ENCODE measurements at places on chromosomes 16 and 17.

DNA sequence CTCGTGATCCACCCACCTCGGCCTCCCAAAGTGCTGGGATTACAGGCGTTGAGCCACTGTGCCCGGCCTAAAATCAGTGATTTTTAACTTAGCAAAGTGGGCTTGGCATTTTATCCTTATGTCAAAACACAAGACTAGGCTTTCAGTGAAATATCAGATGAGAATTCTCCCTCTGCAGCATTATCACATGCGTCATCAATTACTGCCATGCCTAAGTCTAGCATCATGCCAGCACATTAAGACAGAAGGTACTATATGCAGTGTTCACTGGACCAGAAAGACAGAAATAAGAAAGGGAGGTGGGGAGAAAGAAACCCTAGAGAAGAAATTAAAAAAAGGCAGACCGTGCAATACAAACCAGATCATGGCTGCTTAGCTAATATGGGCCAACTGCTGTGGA, 29.8 kb downstream of the GPATCH8 start:
- no peak for DNase-seq

DNA sequence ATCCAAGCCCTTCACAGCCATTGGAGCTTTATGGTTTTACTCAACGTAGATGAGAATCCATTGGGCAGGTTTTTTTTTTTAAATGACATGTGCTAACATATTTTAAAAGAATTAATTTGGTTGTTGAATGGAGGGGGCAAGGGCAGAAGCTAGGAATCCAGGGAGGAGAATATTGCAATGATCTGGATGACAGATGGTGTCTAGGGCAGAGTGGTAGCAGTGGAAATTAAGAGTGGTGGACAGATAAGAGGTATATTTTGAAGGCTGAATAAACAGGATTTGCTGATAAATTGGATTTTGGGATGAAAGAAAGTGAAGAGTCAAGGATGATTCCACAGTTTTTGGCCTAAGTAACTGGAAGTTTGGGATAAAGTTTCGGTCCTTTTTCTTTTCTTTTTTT, 54.8 kb upstream of the DHX40 start:
- DNase-seq, result no peak

DNA sequence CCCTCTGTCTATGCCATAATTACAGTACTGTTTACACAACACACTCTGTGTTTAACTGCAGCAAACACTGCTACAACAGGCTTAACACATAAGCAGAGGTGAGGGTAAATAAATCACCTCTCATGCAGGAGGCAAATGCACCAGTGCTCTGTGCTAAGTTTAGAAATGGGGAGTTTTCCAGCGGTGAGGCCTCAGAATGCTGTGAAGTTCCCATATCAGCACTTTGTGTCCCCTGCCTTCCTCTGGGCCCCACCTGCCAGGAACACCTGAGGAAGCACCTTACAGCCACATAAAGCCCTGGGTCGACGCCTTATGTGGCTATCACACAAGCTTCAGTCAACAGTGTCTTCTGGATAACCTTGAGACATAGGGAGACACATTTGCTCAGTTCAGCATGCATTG, 304.5 kb downstream of the HAPSTR1 start:
- DNase-seq, result no peak

DNA sequence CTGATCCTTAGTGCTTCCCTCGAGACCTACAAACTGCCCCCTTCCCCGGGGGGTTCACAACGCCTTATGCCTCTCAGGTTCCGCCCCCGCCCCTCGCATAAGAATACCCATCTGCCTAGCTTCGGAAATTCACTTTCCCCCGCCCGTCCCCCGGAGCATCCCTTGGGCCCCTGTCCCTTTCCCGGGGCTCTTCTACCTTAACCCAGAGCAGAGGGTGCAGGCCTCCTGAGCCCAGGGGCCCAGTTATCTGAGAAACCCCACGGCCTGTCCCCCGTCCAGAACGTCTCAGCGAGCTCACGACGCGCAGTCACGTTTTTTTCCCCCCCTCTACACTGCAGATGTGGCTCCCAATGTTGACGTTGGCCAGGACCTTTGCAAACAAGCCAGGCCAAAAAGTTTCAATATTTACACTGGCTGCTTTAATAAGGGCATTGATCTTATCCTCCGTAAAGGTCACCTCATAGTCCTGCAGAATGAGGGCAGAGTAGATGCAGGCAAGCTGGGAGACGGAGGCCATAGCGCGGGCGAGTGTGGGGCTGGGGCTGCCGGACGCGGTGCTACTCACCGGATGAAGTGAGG, 1.4 kb upstream of the NBR1 start:
- DNase-seq, result peak; percentile 21

DNA sequence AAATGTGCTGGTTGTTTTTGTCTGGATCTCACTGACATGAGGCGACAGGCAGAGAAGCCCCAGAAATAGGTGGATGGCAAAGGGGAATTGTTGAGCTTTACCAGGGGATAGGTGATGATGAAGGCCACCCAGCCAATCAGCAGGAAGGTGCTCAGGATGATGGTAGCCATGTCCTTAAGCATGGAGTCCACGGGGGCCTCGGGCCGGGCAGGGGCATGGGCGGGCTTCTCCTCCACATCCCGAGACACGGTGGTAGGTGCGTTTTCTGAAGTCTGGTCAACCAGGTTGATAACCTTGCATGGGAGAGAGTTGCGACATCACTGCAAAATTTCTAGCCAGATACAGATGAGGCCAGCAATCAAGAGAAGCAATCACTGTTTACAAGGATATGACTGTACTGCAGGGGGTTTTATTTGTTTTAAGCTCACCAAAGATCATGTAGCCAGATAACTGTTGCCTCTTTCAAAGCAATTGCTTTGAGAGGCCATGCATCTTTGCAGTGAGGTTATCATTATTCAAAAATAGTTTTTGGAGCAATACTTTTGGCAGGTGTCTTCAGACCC, 37.3 kb upstream of the ICAM2 start:
- no peak for DNase-seq

- no peak for DNase-seq
These were observed 114.5 kb downstream of the OR1D5 start for GRCh38 chr17:2948721-2949468.

- no peak for DNase-seq
These were observed 25.2 kb upstream of the HYDIN start for GRCh38 chr16:71255721-71256120.

GRCh38 chr17:50541716-50542688, 5.0 kb upstream of the SPATA20 start:
- peak; percentile 92 for DNase-seq

DNA sequence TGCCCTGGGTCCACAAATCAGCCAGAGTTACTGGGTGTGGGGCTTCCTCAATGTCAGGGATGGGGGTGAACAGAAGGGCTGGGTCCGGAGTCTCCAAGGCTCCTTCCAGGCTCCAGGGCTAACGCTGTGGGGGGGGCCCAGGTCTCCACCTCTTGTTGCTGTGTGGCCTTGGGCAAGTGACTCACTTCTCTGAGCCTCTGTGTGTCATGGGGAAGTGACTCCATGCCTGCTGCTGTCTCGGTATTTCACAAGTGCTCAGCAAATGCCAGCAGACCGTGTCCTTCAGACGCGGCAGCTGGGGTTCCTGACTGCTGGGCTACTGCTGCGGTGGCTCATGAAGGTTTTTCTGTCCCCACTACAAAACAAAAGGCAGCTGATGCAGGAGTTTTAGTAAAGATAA, 26.6 kb downstream of the JPH3 start:
- no peak for DNase-seq

DNA sequence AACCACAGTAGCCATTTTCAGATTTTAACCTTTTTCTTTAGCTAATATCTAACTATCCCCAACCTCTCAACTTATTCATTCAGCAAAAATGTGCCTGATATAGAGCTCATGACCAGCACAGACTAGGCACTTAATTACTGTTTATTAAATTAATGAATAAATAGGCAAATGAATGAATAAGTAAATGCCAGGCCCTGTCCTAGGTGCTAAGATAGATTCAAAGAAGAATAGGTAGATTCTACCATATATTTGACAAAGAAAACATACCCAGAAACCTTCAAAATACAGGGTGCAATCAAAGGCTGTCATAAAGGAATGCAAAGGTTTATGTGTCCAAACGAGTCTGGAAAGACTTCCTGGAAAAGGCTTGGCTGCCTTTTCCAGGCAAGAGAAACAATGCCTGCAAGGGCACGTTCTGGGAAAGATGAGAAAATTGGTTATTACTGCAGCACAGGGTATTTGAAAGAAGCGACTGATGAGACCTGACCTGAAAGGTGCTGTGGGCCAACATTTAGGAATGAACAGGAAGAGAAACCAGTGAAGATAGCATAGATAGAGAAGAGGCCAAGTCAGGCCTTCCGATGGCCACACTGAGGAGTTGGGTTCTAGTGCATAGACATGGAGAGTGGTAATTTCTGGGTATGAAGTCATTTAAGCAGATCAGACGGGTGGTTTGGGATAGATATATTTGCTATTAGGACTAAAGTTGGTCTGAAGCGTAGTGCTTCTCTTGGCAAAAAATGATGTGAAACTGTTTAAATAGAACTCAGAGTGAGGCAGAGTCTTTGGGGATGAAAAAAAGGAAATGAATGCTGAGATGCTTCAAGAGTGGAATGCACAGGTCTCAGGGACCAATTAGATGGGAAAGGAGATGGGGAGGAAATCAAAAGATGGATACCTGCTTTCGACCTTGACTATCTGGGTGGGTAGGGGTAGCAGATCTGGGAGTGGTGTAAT, 11.4 kb upstream of the CCL2 start:
- DNase-seq, result no peak

DNA sequence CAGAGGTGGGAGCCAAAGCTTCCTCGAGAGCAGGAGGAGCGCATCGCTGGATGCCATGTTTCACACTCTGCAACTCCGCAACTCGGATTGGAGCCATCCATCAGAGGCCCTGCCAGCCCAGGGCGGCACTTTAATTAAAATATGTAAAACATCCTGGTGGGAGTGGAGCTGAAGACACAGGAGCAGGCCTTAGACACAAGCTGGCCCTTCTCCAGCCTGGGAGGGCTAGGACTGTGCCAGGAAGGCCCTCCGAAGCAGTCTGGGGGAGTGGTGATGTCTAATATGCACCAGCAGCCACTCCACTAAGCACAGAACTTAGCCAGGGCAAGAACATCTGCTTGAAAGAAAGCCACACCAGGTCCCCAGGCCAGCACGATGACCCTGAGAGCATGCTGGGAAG, 5.8 kb upstream of the CCDC182 start:
- DNase-seq, result no peak

DNA sequence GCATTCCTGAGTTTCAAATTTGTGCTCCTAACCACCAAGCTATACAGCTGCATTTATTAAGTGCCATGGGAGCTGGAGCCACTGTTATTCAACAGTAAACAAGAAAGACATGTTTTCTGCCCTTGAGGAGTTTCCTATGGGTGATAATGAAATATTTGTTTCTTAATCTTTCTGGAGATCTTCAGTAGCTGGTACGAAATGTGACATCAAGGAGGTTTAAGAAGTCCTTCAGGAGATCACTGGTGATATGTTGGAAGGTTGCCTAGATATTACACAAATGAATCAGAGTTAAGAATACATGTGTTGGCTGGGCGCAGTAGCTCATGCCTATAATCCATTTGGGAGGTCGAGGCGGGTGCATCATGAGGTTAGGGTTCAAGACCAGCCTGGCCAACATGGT, 14.9 kb downstream of the RHOT1 start:
- DNase-seq, result no peak

- DNase-seq, result no peak
These were observed 203.3 kb downstream of the CYLD start for GRCh38 chr16:50945171-50945570.

- no peak for DNase-seq
These were observed 881 bp downstream of the MLLT6 start for GRCh38 chr17:38705803-38706504.

DNA sequence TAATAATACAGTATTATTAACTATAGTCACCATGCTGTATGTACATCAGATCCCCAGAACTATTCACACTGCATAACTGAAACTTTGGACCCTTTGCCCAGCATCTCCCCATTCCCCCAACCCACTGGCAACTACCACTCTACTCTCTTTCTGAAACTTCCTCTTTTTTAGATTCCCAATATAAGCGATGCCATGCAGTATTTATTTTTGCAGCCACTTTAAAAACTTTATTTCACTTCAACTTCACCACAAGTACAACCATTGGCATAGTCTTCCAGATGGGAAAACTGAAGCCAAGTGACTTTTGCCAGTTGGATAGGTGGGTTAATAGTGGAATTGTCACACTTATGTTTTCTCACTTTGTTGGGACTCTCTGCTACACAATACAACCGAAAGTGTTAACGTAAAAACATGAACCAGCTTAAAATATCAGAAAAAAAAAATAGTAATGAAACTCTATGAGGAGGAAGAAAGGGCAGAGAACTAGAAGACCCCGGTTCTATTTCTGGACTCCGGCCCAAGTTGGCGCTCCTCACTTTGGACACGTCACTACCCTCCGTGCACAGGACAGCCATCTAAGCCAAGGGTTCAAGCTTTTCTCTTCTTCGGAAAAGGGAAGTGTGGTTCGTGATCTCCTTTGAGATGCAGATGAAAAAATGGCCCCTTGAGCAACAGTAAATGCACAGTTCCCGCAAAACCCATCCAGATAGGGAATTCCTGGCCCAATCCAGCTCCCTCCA, 743 bp downstream of the SHCBP1 start:
- no peak for DNase-seq

DNA sequence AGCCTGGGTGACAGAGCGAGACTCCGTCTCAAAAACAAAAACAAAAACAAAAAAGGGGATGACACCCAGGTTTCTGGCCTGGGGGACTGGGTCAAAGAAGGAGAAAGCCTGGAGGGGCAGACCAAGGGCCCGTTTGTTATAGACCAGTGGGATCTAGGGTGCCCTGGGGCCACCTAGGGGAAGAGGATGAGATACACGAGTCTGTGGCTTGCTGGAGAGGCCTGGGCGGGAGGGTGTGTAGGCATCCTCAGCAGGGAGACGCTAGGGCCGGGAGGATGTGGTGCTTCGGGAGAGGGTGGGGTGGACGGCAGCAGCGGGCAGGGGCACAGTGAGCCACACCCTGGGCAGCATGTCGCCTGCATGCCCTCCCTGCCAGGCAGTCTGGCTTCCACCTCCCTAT, 17.1 kb upstream of the CRK start:
- no peak for DNase-seq

DNA sequence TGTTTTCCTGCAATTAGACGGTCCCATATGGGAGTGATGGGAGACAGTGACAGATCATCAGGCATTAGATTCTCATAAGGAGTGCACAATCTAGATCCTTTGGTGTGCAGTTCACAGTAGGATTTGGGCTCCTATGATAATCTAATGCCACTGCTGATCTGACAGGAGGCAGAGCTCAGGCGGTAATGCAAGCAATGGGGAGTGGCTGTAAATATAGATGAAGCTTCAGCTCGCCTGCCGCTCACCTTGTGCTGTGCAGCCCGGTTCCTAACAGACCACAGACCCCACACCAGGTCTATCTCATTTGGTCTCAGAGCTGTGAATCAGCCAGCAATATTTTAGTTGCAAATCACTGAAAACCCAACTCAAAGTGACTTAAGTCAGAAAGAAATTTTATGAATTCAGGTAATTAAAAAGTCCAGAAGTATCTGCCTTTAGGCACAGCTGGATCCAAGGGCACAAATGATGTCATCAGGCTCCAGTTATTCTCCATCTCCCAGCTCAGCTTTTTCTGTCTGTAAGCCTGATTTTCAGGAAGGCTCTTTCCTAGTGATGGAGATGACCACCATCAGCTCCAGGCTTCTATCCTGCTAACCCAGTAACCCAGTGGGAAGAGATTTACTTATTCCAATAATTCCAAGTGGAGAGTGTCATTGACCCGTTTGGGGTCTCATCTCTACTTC, 3.3 kb downstream of the CHP2 start:
- no peak for DNase-seq

GRCh38 chr17:78253946-78254672, 22.7 kb downstream of the TMEM235 start:
- peak; percentile 79 for DNase-seq
